ENCODE measurements at places on chromosomes 7 and 10.

GRCh38 chr10:1449021-1449420, 288.3 kb downstream of the ADARB2 start:
- DNase-seq: no peak

DNA sequence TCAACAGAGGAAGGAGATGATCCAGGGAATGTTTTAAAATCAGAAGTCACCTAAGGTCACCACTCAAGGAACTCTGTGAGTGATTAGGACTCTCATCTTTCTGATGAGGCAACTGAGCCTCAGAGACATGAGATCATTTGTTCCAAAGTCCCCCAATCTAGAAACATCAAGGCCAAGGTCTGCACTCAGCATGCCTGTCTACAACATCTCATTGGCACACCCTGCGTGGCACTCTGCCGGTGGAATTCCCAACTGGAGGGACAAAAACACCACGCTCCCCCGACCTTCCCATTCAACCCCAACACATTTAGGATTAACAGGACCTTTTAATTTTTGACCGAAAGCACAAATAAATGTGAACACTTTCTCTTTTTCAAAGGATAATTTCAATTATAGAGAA, 31.4 kb downstream of the CPXM2 start:
- no peak for DNase-seq

DNA sequence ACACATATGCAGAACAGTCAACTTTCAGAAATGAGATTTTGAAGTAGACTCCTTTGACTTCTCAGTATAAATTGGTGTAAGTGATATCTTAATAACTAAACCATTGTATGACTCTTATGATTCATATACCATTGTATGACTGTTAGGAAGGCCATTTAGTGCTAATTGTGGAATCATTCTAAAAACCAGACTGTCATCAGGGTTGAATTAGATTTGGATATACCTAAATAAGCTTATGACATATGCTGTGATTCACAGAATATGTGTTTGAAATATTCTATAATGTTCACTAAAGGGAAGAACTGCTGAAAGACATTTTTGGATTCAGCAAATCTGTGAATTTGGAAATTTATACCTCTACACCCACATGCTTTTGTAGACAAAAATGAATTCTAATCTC, 438.1 kb downstream of the MDFIC start:
- DNase-seq: no peak

DNA sequence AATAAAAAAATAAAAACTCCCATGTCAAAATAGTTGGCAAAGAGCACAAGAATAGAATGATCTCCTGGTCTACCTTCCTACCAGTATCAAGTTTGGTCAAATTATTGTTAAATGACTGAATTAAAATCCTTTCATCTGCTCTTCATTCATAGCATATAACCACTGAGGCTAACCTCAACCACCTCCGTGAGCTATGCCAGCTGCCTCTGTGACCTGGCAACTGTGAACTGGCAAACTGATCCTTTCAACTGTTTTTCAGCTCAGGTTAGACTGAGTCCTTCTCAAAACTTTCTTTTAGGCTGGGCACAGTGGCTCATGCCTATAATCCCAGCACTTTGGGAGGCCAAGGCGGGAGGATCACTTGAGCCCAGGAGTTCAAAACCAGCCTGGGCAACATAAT, 36.1 kb downstream of the NUDCD3 start:
- DNase-seq: no peak

DNA sequence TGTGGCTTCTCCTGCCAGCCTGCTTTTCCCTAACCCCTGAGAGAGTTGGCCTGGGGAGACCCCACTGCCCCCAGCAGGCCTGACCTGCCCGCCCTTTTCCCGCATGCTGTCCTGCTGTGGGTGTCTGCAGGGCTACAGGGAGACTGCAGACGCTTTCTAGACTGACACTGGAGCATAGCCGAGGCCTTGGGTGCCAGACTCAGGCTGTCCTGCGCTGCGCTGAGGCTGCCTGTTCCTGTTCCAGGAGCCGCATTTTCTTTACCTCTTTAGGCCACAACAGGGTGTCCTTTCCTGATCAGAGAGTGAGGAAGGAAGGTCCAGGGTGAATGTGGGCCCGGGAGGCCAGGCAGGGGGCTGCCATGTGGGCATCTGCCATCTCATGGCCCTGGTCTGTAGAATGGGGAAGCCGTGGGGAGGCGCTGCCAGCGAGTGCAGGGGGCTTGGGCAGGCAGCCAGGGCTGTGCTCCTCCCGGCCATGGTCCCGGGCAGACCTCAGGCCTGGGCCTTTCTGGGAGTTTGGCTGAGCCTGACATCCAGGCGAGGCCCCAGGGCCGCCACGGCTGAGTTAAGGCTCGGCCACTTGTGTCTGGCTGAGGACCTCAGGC, 3.6 kb downstream of the PWWP2B start:
- no peak for DNase-seq

GRCh38 chr10:84999929-85000328, 671.5 kb downstream of the CCSER2 start:
- DNase-seq: no peak

DNA sequence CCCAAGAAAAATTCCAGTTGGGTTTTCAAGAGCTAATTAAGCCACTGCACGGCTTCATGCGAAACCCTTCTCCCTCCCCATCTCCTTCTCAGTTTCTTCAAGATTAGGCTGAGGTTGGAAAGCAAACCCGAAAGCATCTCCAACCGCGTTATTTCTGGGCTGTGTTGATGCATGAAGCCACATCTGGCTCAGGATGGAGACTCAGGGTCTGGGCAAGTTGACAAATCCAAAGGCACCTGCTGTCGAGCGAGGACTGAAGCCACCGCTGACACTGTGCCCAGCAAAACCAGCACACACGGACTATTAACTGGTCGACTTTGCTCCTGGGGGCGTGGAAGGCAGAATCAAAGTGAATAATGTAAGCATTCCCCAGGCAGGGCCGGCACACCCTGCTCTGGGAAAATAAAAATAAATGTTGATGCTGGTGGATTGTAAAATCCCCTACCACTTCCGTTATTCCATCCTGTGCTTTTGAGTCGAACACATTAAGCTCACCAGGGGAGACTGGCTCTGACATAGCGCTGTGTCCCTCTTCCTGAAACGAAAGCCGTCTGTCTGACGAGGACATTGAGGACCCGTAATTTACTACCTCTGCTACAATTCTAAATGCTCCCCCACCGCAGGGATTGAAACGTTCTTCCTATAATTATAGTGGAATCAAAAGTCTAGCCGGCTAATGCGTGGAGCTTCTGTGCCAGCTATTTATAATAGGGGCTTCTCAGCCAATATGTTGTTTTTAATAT, 269.8 kb downstream of the ADARB2 start:
- no peak for DNase-seq

- DNase-seq: no peak
Observed at GRCh38 chr7:121537031-121537430, 140.9 kb upstream of the FAM3C start.

- DNase-seq: no peak
Observed at GRCh38 chr7:108525327-108525984, 479 bp downstream of the PNPLA8 start.

GRCh38 chr10:87579563-87579962, 74.9 kb downstream of the MINPP1 start:
- DNase-seq: no peak

DNA sequence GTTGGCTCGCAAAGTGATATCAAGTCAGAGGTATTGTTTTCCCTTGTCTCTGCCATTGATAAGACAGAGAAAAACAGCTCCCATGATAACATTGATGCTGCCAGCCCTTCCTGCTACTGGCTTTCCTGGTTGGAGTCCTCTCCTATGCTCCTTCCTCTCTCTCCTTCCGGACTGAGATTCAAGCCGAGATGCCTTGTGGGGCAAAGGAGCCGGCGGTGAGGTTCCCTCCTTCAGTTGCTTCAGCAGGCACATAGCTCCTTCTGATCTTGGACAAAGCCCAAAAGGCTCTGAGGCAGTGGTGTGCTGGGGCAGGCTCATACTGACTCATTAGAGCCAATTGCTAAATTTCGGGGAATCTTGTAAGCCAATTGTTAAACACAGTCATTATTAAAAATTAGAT, 8.8 kb upstream of the ZCCHC24 start:
- DNase-seq: no peak

GRCh38 chr10:42753126-42753506, 29.5 kb upstream of the BMS1 start:
- no peak for DNase-seq

GRCh38 chr7:7271094-7271874, 88.9 kb downstream of the C1GALT1 start:
- DNase-seq: no peak

DNA sequence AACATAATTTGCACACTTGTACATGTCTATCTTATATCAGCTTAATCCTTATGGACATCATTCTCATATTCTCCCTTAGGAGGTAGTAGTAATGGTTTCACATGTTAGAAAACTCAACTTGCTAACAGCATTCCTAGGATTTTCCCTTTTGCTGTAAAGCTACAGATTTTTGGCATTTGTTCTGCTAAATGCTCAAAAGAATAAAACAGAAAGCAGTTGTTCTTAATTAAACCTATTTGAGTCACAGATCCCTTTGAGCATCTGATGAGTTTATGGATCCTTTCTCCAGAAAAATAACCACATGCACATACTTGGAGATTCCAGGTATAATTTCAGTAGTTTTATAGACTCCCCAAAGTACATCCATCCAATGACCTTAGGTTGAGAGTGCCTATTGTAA, 122.9 kb upstream of the BET1 start:
- no peak for DNase-seq

DNA sequence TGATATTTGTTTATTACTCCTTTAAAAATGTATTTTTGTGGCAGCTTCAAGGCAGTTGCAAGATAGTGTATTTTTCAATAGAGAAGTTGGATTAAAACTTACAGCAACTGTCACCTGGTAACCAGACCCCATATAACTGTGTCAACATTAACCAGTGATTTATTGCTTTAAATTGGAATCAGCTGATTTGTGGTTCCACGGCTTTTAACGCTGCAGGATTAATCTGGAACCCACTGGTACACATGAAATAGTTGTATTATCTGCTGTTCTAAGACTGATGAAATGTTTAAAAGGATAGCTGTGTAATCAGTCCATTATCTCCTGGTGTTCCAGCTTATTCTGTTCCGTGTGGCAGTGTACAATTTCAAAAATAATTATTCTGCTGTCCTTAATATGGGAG, 180.2 kb downstream of the CELF2 start:
- DNase-seq: no peak

GRCh38 chr10:73863039-73863817, 11.1 kb downstream of the CAMK2G start:
- no peak for DNase-seq

DNA sequence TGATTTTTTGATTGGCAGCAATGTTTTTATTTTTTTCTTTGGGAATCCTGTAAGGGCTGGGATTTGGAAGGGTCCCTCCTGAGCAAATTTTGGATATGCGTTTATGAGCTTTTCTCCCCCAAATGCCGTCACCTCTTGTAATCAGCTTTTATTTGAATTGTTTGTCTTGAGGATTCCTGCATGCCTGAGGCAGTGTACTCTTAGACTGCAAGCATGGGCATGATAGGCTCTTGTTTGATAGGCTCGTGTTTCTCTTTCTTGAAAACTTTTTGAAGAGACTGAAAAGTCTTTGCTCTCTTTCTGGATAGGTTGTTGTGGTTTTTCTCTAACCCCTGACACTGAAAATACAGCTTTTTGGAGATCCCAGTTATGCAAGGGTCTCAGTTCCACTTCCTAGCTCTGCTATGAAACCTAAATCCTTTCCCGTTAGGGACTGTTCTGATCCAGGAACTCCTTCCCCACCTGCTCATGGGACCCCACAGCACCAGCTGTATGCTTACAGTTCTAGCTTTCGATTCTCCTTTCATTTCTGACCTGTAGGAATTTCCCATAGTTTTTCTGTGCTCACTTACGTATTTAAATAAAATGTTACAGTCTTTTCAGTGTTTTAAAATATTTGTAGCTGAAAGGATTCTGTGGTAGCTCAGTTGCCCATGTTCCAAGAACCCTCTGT, 17.2 kb downstream of the TSPAN13 start:
- no peak for DNase-seq

All from T-helper 22 cell (primary cell).